NCI-H2081 (cell line): ENCODE measurements at places on chromosomes 11 and 22.

DNA sequence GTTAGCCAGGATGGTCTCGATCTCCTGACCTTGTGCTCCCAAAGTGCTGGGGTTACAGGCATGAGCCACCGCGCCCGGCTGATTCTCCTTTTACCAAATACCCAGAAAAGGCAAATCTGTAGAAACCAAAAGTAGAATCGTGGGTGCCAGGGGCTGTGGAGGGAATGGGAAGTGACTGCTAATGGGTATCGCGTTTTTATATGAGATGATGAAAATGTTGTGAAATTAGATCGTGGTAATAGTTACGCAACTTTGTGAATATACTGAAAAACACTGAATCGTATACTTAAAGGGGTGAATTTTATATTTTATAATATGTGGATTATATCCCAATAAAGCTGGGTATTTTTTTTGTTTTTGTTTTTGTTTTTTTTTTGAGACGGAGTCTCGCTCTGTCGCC, 48.2 kb upstream of the CREB3L1 start:
- DNase-seq = no peak

DNA sequence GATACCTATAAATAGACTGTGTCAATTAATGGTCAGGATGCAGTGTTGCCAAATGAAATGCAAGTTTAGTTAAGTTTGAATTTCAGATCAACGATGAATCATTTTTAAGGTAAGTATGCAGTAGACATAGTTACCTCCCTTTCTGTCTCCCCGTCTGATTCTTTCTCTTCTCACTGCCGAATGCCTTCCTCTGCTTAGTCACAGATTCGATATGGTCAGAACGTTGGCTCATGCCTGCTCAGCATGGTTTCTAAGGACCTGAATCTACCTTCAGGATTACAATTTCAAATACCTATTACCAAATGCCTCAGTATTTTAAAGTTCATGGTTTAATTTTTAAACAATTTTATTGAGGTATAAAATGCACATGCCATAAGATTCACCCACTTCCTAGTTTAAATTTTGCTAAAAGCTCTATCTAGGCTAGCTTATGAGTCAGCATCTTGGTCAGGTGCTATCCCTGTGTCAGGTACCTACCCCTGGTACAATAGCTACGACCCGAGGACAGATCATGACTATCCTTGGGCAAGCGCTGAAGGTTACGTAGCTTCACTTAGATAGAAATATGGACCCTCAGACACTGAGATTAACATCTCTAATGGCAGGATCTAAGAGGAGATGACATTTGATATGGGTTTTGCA, 78.2 kb upstream of the SPON1 start:
- DNase-seq = no peak

GRCh38 chr11:69156673-69157155, 979 bp downstream of the SMIM38 start:
- no peak for DNase-seq

DNA sequence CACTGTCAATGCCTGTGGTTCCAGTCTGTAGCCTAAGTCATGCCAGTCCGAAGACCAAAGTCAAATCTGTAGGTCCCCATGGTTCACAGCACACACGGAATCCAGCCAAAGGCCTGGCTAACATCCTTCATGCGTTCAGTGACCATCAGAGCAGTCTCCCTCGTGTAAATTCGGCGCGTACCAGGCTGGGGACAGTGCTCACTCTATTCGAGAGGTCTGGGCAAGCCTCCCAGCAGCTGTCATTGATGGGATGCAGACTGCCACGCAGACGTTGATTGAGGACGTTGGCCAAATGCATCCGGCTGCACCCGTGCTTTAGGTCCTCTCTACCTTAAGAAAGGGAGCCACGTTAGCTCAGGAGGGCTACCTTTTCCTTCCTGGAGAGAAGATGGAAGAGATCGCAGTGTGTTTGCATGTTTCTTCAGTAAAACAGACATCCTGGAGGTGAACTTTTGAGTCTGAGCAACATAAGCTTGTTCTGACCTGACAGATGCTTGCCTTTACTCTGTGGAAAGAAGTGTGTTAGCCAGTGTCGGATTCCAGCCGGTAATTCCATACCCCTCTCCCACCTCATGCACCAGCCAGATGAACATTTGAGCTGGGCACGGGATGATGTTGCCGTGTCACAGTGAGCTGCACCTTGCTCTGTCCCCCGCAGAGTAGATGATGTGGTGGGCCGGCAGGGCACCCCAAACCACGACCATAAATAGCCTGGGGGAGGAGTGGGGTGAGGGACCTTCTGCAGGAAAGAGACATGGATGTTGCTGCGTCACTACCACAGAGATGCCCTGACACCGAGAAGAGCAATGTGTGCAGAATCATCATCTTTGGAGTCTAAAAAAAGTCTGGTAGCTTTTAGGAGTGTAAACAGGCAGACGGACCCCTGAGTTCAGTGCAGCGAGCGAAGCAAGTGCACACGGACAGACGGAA, 12.2 kb downstream of the CTTN start:
- no peak for DNase-seq

DNA sequence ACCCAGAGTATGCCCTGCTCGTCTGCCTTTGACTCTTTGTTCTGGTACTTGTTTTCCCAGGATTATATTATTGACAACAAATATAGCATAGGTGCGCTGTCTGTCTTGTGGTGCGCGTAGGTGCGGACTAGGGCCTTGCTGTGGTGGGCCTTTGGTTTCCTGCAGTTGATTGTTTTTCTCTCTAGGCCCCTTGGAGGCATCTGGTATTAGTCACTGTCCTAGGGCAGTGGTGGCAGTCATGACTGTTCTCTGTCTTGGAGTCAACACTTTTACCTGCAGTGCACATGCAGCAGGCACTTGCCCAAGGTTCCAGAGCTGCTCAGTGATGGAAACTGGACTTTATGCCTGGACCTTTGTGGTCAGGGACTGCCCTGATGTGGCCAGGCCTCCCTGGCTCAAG, 18.6 kb downstream of the PPP6R2 start:
- DNase-seq = no peak

GRCh38 chr11:122202951-122203456, 87.0 kb upstream of the BLID start:
- peak; percentile 55 for DNase-seq

DNA sequence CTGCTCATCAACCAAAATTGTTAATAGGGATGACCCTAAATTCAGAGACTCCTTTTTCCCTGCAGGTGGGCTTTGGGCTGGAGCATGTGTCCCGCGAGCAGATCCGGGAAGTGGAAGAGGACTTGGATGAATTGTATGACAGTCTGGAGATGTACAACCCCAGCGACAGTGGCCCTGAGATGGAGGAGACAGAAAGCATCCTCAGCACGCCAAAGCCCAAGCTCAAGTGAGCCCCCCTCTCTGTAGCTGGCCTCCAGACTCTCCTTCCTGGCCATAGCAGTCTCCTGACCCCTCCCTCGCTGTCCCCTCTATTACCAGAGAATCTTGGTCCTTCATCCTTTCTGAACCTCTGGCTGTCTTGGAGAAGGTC, 47.9 kb upstream of the RAB1B start:
- DNase-seq = no peak

GRCh38 chr11:62131170-62131464, 7.3 kb downstream of the INCENP start:
- no peak for DNase-seq

GRCh38 chr11:1919391-1920127, at the start of gene TNNT3:
Gene TNNT3, plus strand, starts transcription at chr11:1919703. Its CDS starts 3,172 bp downstream, at chr11:1922875.
- no peak for DNase-seq

DNA sequence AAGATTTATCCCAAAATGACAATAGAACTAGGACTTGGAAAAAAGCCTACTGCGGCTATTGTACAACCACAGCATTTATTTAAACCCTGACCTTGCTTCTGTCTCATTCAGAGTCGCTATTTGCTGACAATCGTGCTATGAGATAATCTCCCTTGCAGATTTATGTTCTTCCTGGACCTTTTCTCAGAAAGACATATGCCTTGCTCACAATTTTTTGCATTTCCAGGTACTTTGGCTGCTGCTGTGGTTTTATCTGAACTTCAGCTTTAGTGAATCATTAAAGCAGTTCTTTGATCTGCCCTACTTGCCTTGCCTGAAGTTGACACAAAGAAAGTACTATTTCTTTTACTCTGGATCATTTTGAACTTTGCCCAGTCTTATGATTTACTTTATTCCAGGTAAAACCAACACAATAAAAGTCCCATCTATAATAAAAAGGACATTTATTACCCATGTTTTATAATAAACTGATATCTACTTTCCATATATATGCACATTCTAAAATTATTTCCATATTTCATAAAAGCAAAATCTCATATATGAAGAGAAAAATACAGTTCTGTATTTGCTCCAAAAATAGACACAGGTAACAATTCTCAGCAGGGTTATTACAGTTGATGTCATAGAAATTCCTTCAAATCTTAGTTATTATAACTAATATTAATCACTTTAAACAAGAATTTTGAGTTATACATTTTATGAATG, 63.4 kb upstream of the CARD18 start:
- DNase-seq = no peak

- DNase-seq = peak; percentile 4
Observed at GRCh38 chr22:24878969-24879368, 67.5 kb downstream of the LHFPL7 start.

GRCh38 chr11:62909107-62909894, 11.9 kb downstream of the CHRM1 start:
- peak; percentile 22 for DNase-seq

DNA sequence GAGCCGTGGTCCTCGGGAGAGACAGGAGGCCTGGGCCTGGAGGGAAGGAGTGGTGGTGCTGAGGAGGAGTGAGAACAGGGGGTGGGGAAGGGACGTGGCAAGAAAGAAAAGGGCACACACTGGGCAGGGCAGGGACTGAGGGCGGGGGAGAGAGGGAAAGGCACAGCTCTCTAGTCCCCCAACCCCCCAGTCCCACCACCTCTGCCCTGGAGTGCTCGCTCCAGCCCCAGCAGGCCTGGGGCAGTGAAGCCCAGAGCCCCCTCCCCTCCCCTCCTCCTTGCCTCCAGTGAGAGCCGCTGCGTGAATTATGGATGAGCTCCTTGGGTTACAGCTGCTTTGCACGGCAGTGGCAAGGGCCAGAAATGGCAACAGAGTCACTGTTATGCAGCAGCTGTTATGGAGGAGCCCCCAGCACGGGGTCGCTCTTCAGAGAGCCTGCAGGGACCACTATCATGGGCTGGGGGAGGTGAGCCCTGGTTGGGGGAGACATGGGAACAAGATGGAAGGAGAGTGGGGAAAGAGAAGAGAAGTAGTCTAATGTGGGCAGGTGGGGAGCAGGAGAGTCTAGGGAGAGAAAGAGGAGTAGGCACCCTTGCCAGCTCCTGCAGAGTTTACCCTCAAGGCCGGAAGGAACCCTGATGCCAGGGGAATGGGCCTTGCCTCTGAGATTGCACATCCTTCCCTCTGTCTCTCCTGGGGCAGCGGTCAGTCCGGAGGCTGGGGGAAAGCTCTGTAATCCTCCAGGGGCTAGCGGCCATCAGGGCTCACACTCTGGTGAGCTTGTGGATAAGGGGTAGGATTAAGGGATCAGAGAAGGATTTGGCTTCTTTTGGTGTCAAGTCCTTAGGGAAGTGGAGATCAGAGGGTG, 3.6 kb downstream of the RTN4RL2 start:
- DNase-seq = no peak

DNA sequence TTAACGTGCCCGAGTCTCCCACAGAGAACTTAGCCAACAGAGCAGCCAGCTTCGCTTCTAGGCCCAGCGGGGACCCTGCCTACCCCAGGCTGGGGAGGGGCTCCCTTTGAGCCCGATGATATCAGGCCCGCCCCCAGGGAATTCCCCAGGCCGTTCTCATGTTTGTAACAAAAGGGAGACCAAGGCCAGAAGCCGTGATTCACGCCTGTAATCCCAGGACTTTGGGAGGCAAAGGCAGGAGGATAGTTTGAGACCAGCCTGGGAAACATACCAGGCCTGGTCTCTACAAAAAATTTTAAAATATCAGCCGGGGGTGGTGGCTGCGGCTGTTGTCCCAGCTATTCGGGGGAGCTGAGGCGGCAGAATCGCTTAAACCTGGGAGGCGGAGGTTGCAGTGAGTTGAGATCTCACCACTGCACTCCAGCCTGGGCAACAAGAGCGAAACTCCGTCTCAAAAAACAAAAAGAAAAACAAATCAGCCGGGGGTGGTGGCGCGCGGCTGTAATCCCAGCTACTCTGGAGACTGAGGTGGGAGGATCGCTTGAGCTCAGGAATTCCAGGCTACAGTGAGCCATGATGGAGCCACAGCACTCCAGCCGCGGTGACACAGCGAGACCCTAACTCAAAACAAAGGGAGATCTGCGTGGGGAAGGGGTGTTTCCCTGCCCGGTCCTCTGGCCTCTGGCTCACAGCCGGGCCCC, 1.7 kb downstream of the DRD4 start:
- DNase-seq = no peak

- peak; percentile 36 for DNase-seq
Observed at GRCh38 chr11:112477581-112478317, 217.1 kb upstream of the PLET1 start.

DNA sequence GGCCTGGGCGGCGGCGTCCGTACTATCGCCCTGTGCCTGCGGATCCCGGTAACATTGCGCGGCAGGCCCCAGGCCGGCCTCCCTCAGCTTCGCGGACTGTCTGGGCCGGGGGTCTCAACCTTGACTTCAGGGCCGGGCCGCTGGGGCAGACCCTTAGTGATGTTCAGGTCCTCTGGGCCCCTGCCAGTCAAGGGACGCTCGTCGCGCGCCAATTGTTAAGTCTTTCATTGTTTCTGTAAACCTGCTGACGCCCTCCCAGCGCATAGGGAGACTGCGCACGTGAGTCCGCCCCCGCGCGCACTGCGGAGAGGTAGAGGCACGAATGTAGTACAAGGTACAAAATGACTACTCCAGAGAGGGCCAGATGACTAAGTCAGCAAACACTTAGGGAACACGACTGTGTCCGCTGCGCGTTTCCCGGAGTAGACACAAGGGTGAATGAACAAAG, 451 bp upstream of the HDHD5 start:
- peak; percentile 44 for DNase-seq

DNA sequence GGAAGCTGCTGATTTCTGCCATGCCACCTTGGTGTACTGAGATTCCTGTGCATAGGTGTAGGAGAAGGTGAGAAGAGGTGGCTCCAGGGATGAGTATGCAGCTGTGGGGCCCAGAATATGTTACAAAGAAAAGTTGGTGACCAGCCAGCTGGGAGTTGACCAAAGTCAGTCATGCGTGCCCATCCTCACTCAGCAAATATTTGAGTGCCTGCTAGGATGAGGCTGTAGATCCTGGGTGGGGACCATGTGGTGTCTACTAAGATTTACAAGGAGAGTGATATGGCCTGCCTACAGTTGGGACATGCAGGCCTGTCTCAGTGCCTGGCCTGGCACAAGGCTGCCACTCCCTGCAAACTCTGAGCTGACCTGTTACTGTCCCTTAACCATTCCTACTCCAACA, 19.4 kb downstream of the RNF185 start:
- DNase-seq = peak; percentile 9

GRCh38 chr22:19714312-19715187, at the start of gene SEPTIN5:
Gene SEPTIN5, plus strand, starts transcription at chr22:19714503. Its CDS starts 86 bp downstream, at chr22:19714589.
- no peak for DNase-seq
